ENCODE measurements at places on chromosomes 5 and 9.

DNA sequence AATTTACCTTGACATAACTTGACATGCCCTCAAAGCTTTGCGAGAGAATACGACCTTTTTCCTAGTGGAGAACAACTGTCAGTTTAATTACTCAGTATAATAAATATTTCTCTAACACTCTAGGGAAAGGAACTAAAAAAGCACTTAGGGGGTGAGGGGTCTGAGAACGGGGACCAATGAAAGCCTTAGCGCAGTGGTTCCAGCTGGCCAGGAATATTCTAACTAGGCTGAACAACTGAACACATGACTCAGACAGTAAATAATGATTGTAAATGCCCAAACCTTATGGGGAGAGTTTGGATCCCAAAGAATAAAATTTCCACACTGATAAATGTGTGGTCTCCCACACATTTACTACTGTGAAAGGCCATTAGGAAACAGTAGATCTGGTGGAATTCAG, 14.9 kb downstream of the MYO10 start:
- DNase-seq, result no peak

GRCh38 chr5:180291943-180292831, at the start of gene MAPK9:
Gene MAPK9, minus strand, starts transcription at chr5:180292083. Its CDS starts 11,522 bp downstream, at chr5:180280561.
- DNase-seq, result peak; percentile 43

DNA sequence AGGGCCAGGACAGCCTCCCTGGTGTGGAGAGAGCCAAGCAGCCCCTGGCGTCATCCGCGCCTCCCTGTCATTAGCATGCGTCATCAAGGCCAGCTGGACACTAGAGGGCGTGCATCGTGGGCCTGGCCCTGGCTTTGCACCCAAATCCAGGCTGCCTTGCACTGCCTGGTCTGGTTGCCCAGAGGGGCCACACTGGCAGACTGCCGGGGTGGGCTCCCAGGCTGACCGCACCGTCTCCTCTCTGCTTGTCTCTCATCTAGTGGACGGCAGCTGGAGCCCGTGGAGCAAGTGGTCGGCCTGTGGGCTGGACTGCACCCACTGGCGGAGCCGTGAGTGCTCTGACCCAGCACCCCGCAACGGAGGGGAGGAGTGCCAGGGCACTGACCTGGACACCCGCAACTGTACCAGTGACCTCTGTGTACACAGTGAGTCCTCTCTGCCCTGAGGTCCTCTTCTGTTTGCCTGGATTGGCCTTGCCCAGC, 29.0 kb downstream of the HK3 start:
- DNase-seq, result no peak

DNA sequence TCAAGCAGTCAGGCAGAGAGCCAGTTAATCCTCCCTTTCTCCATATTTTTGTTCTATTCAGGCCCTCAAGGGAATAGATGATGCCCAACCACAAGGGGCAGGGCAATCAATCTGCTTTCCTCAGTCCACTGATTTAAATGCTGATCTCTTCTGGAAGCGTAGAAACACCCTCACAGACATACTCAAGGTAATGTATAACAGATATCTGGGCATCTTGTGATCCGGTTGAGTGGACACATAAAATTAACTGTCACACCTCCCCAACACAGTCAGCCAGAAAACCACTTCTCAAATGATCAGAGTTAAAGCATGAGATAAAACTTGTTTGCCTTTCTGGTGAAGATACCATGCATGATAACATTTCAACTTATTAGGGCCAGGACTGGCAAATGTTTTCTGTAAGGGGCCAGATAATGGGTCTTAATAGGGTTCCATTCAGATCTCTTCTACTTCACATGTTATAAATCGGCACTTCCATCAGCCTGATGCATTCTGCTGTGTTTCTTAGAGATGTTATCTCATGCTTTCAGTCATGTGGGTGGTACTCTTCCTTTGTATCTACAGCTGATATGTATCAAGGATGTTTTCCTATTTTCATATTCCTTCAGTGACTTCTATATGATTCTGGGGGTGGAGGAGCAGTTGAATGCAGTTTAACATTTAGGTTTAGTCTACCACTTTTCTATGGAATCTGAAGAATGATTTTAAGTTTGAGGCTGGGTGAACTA, 58.9 kb upstream of the CNTLN start:
- DNase-seq, result no peak

DNA sequence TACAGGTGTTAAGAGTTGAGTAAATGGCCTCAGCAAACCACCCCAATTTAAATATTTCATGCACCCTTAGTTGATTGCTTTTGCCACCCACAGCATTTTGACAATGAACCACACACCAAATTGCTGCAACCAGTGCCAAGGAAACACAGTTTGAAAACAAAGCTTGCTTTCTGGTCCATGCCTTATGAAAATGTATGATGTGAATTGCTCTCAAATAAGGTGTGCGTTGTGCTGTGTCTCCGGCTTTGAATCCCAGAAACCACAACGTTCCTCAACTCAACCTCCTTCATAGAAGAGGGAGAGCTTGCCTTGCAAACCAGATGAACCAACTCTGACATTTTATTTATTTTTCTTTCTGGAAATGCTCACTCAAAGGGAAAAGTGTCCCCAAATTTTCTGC, 762.7 kb downstream of the TLE1 start:
- DNase-seq, result no peak

GRCh38 chr5:87829217-87829551, 416.5 kb upstream of the CCNH start:
- DNase-seq, result no peak

DNA sequence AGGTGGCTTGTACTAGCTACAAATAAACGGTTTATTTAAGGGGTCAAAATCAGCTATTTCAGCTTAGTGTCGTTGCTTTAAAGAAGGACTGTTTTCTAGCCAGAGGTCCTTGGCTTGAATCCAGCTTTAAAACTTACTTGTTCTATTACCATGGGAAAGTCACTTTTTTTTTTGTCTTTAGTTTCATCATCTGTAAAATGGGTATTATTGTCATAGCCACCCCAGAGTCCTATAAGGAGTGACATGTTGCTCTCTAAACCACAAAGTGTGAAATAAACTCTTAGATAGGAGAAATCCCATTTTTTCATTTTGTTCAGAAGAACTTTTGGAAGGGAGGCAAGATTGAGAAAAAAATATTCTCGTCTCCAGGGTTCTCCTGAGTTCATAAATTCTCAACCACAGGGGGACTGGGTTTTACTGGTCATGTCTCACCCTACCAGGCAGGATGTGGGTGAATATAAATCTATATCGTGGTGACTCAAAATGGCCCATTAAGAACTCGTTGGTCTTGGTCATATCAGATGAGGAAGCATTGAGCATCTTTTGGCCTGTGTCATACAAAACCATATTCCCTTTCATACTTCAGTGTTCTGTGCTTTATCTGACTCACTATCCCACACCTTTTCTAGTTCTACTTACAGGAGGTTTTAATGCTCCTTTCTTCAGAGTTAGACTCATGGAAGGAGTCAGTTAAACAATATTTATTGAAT, 202.7 kb upstream of the NR3C1 start:
- no peak for DNase-seq

- DNase-seq, result peak; percentile 68
Observed at GRCh38 chr5:69129413-69129812, 35.6 kb downstream of the SLC30A5 start.

GRCh38 chr9:101400120-101400519, 1.5 kb downstream of the ZNF189 start:
- DNase-seq, result no peak

Data from fibroblast of skin of left quadriceps (primary cell).